ENCODE measurements at places on chromosomes 16 and 17.

DNA sequence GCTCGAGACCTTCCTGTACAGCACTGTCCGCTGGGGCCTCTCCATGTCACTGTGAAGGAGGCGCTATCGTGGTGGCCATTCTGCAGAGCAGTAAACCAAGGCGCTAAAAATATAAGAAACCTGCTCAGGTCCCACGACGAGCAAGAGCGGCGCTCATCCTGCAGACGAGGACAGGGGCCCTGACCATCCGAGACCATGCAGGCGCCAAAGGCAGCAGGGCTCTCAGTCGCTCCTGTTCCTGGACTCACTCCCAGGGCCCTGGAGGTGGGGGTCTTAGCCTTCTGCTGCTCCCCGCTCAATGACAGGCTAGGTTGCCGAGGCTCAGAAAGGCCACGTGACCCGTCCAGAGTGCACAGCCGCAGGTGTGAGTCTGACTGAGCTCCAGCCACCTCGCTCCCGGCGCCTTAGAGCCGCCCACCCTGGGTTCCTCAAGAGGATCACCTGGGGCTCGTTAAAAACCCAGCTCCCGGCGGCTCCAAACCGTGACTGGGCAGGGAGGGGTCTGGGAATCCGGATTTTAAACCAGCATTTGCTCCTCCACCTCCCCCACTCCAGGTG lies 509 bp upstream of the ATP2C2 start:
- no peak for DNase-seq

- no peak for DNase-seq
Observed at GRCh38 chr17:75759457-75759856, 5.5 kb downstream of the GALK1 start.

GRCh38 chr17:39916918-39917317 lies 1.5 kb downstream of the GSDMB start:
- no peak for DNase-seq

DNA sequence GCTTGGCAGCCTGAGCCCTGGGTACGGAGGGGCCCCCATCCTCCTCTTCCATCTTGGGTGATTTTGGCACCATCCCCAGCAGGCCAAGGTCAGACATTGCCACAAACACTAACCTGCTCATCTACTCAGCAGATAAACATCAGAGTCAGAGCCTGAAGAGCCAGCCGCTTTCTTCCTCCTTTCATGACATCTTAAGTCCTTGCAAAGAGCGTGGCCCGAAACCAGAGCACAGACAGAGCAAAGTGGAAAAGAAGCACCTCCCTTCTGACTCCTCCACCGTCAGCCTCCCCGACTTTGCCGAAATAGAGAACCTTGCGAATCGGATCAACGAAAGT lies 60.4 kb upstream of the RPH3AL start:
- DNase-seq = no peak
